ENCODE measurements at places on chromosomes 6 and 20.
A peak's percentile ranks its signal among the peaks of the same experiment; 100 is the strongest.

- no peak for DNase-seq
These were observed 102.9 kb upstream of the PRL start for GRCh38 chr6:22399693-22400092.

GRCh38 chr6:168277274-168277669 is 42.3 kb downstream of the DACT2 start:
- DNase-seq = no peak

- DNase-seq = no peak
These were observed 778 bp downstream of the MCCD1 start for GRCh38 chr6:31529329-31530150.

- DNase-seq = no peak
These were observed 21.1 kb upstream of the NOTCH4 start for GRCh38 chr6:32244946-32245398.

DNA sequence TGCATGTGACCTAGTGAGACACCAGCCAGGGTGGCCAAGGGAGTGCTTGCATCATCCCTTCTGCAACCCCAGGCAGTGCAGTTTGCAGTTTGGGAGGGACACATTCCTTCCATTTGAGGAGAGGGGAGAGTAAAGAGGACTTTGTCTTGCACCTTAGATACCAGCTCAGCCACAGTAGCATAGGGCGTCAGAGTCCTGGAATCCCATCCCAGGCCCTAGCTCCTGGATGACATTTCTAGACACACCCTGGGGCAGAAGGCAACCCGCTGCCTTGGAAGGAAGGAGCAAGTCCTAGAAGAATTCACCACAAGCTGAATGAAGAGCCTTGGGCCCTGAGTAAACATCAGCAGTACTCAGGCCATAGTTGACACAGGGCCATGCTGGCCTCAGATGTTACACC is 680.4 kb upstream of the IMPG1 start:
- DNase-seq = no peak

DNA sequence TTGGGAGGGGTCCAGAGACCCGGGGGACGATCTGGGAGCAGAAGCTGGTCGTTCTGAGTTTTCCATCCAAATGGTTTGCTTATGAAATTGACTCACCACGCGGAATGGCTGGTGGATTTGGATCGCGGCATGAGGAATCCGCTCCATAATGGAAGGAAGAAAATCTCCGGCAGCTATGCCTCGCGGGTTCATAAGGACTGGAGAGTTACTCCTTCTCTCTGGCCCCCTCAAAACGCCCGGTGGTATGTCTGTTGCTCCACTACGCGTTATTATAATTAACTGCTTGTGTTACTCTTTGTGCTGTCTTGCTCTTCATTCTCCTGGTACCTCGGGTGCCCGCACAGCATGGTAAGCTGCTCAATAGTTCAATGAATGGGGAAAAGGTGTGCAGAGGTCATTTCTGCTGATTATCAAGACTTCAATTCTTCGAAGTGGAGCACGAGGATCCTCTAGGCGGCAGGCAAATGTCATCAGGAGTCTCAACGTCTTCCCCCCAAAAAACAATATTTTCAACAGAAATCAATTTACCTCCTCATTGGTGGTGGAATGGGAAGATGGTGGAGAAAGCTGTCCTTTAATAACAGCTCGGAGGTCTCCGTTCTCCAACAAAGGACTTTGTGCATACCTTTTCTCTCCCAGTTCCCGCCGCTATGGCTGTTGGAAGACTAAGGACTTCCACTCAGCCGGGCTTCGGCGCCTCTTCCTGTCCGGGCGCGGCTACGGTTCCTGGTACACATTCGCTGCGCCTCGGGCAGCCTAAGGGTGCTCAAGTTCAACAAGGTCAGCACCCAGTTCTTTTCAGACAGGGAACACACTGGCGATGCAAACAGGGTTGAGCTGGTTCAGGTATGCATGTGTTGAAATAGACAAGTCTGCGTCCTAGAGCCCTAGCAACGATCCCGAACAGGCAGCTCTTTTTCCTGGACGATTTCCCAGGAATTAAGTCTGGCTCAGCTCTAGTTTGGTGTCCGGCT is 9.2 kb upstream of the PRSS16 start:
- DNase-seq = no peak

GRCh38 chr6:14312587-14312986 is 195.0 kb downstream of the CD83 start:
- no peak for DNase-seq

- DNase-seq = no peak
These were observed 145.1 kb downstream of the PREX1 start for GRCh38 chr20:48682529-48683363.

GRCh38 chr6:122780114-122780513 is 598 bp downstream of the FABP7 start:
- no peak for DNase-seq

- no peak for DNase-seq
These were observed 86.4 kb upstream of the LYRM2 start for GRCh38 chr6:89724981-89725380.

- DNase-seq = no peak
These were observed 55.5 kb downstream of the JARID2 start for GRCh38 chr6:15301179-15302006.

- no peak for DNase-seq
These were observed 472.2 kb downstream of the UTRN start for GRCh38 chr6:144757299-144757698.

- DNase-seq = peak; percentile 35
These were observed 126.5 kb upstream of the JAG1 start for GRCh38 chr20:10800288-10800687.

DNA sequence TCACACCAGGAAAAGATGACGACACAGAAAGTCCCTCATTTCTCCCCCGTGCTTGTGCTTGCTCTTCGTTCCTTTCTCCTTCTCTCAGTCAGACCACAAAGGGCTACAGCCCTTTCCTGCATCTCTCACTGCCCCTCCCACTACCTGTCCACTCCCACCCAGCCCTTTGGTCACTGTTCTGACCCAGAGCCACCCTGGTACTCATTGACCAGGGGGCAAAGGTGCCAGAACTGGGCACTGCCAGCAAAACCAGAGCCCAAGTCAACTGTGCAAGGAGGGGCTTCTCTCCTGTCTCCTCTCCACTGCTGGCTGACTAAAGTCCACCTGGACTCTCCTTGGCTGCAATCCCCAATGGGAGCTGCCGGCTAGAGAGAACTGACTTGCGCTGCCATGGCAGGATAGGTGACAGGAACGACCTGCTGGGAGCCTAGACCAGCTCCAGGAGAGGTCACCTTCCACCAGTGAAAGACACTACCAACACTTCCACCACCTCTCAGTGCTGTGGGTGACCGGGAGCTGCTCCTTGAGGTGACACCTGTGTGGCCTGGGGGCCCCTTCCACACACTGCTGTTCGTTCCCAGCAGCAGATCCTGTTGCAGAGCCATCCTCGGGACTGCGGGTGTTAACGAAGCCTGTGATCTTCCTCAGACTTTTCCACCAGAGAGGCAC is 32.8 kb downstream of the KCNK17 start:
- DNase-seq = no peak

DNA sequence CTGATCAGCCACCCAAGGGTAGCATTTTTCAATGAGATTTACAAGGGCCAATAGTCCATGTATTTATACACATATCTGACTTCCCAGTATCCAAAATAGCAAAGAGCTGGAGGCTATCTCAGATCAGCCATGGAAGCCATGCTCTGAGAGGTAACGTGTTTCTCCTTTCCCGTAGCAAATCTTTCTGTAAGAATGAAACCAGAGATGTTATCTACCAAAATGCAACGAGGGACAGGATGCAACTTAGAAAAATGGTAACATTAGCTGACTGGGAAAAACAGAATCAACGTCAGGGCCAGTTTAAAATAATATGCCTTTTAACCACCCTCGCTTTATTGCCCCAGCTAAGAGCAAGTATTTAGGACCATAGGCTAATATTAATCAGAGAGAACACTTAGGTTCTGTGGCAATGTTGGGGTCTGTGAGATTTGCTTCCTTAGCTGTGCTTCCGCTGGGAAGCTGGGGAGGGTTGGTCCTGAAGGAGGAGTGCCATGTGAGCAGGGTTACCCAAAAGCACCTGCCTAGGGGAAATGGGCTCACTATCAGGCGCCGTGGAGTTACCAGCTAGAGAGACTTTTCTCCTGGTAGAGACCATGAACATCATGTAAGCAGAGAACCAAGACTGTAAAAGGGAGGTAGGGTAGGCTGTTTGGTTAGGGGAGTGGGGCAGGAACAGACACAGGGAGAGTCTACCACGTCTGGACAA is 1.2 kb downstream of the ZNF831 start:
- DNase-seq = no peak

DNA sequence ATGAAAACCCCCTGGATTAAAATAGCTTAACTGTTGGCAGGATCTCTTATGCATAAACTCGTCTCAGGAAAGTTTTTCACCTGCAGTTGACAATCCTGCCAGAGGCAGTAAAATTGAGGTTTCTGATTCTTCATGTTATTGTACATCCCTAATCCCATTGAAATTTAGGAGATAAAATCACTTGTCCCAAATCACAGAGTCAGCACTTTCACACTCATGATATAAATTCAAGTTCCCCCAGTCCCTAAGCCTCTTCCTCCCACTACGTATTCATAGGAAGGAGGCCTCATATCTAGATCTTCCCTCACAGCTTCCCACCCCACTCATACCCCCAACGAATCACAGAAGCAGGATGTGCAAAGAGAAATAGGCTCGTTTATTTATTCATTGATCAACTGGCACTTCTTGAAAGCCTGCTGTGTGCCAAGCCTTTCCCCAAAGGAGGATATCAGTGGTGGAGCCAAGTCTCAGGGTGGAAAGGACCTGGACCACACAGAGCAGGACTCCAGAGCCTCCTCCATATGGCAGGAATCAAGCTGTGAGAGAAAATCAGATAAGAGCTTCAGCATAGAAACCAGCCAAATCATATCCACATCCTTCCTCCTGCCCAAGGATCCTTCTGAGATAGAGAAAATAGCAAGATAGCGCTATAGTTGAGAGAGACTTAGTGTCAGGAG is 2.3 kb downstream of the SLPI start:
- no peak for DNase-seq

Measured in LNCaP clone FGC (cell line).